ENCODE measurements at places on chromosomes 2 and 18.

GRCh38 chr2:186717320-186718007, 23.6 kb downstream of the FAM171B start:
- no peak for DNase-seq

DNA sequence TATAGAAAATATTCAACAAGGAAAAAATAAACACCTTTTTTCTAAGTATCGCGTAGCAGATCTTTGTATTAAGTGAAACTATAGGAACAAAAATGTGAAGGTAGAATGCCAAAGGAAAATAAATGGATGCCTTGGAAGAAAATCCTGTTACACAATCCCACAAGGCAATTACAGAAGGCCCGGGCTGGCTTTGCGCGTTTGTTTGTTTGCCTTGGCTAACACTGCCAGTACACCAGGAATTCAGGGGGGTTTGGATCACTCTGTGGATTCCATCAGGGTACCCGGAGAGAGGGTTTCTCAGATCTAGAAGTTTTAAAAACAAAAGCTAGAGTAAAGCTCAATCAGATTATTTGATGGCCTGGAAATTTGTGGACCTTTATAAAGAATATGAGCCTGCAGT, 478.3 kb downstream of the FBXO15 start:
- DNase-seq, result no peak

GRCh38 chr2:120948662-120949011, 213.0 kb downstream of the GLI2 start:
- DNase-seq, result no peak

DNA sequence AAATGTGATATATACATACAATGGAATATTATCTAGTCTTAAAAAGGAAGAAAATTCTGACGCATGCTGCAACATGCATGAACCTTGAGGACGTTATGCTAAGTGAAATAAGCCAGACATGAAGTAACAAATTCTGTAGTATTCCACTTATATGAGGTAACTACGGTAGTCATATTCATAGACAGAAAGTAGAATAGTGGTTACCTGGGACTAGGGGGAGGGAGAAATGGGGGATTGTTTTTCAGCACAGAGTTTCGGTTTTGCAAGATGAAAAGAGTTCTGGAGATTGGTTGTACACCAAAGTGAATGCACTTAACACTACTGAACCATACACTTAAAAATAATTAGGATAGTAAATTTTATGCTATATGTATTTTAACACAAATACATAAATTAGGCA, 215.9 kb upstream of the FBXO11 start:
- DNase-seq, result no peak

GRCh38 chr18:28363124-28363523, 186.2 kb upstream of the CDH2 start:
- no peak for DNase-seq

- no peak for DNase-seq
Observed at GRCh38 chr2:220756653-220757052, 815.5 kb downstream of the EPHA4 start.

- no peak for DNase-seq
Observed at GRCh38 chr2:38200598-38200997, 124.6 kb upstream of the CYP1B1 start.

- peak; percentile 55 for DNase-seq
Observed at GRCh38 chr2:102615620-102616436, 3.5 kb upstream of the SLC9A2 start.

DNA sequence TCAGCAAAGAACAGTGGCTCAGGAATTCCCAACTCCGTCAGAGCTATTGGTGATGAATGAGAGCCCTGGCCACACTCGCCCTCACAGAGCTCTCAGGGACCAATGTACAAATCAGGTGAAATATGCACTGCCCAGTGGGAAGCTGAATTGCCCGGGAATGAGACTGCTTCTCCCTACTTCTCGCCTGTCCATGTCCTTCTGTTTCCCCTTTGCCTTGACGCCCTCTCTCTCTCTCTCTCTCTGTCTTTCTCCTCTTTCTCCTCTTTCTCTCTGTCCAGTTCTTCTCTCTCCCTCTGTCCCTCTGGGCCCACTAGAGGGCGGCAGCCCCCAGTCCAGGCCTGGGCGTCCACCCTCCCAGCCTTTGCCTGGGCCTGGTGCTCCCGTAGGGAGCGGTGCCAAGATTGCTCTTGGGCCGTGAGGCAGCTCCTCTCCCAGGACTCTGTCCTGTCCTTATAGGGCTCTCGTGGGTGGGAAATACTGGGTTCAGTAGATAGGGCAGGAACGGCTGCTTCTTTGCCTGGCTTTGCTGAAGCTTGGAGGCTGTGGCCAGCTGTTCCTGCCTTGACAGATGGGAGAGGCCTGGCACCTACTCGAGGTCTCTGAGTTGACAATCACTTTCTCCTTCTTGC, 28.4 kb upstream of the PUM2 start:
- DNase-seq, result no peak

DNA sequence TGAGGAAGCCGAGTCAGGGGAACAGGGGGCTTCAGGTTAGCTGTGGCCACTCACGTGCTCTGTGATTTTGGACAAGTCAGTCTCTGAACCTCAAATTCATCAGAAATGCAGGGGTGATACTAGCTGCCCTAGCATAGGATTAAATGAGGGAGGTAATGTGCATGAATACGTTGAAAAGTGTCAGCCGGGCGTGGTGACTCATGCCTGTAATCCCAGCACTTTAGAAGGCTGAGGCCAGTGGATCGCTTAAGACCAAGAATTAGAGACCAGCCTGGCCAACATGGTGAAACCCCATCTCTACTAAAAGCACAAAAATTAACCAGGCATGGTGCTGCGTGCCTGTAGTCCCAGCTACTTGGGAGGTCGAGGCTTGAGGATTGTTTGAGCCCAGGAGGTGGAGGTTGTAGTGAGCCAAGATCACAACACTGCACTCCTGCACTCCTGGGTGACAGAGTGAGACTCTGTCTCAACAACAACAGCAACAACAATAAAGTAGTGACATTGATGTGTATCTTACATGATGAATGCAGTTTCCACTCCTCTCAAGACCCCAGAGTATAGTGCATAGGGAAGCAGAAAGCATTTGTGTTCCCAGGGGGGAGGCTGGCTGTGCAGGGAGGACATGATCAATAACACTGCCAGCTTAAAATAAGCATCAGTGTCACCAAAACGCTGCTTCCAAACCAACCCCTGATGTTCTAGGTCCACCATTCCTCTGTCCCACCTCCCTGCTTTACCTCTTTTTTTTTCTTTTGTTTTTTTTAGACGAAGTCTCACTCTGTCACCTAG, 68.8 kb downstream of the HNRNPLL start:
- no peak for DNase-seq

DNA sequence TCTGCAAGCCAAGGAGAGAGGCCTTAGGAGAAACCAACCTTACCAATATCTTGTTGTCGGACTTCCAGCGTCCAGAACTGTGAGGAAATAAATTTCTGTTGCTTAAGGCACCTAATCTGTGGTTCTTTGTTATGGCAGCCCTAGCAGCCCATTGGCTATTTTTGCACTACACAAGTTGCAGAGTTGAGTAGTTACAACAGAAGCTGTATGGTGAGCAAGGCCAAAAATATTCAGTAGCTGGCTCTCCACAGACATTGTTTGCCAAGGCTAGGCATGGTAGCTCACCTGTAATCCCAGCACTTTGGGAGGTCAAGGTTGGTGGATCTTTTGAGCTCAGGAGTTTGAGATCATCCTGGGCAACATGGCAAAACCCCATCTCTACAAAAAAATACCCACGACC, 27.1 kb upstream of the SCYGR1 start:
- DNase-seq, result no peak
